Stimulated activated CD8-positive, alpha-beta memory T cell treated with anti-CD3 and anti-CD28 coated beads, Interleukin-15, amount 100 ng/mL, for 4 hours (primary cell): ENCODE measurements at places on chromosomes 7 and 10.

GRCh38 chr10:15652757-15653156 lies 67.0 kb downstream of the ITGA8 start:
- no peak for DNase-seq

DNA sequence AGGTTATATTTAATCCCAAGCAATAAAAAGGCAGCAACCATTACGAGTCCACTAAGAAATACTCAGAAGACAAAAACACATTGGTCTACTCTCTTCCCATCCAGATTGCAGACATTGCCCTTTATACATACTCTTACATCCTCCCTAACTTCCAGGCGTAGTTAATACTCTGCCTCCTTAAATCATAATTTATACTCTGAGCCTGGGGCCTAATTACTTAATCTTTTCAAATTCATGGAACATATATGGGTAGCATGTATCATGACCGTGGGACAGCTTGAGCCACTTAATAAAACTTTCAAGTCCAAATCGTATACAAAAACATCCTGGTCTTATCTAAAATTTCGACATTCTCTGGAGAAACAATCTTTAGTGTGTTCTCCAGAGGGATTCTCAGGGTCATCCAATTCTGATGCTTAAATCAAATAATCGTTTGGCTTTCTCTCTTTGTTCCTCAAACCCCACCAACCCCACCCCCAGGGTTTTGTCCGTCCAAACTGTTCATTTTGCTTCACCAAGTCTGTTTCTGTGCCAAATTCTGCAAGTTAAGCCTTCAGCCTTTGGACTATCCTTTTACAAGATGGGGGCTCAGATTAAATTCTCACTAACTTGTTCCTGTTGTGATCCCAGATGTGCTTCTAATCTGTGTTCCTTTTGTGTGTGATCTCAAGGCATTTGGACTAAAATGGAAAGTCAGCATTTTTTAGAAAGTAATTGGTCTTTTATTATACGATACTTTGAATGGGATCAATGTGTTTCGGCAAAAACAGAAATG lies 86.4 kb downstream of the ADAM12 start:
- no peak for DNase-seq

DNA sequence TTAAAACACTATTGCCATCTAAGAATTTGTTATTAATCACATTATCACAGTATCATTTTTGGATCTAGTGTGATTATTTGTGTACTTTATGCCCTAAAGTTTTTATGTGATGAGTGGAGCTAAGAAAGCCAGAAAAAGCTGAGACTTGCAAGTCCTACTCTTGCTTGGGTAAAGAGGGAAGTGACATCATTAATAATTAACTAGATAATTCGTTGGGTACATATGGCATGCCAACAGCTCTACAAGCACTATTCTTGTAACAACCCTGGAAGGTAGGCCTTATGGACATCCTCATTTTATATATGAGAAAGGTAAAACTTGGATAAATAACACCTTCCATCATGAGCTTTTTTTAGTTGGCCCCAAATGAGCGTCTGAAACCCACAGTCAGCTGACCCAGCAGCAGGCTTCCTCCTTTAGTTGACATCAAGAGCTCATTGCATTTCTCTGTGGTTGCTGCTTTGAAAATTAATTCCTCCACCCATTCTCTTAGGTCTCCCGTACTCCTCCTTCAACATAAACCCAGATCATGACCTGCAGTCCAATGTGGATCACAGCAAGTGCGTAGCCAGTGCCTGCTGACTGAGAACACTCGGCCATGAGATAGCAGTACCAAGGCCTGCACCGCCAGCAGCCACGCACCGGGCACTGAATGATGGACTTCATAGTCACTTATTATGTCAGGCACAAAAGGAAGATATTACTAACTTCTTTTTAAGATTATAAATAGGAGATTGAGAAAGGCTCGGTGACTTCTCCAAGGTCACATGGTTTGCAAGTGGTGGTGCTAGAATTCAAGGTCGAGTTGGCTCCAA lies 292.0 kb upstream of the AOAH start:
- DNase-seq: no peak

DNA sequence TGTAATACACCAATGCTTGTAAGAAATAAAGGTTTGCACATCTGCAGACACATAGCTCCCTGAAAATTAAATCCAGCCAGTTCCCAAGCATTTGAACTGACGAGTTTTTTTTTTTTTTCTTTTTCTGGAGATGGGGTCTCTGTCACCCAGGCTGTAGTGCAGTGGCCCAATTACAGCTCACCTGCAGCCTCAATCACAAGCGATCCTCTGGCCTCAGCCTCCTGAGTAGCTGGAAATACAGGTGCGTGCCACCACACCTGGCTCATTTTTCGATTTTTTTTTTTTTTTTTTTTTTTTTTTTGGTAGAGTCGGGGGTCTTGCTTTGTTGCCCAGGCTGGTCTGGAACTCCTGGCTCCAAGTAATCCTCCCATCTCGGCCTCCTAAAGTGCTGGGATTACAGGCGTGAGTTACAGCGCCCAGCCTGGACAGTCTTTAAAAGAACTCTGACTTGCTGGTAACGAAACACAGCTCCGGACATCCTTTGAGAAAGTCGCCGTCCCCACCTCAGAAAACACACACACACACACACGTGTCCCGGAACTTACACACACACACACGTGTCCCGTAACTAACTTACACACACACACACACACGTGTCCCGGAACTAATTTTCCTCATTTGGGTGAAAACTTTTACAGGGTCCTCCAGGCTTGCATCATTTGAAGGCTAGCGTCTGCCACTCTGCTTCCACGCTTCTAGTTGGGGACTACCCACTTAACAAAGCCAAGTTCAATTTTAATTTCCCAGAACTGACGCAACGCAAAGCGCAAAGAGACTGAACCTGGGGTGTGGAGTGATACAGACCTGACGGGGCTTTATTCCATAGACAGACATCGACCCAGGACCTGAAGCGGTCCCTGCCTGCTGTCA lies 18.6 kb downstream of the OCM2 start:
- no peak for DNase-seq

DNA sequence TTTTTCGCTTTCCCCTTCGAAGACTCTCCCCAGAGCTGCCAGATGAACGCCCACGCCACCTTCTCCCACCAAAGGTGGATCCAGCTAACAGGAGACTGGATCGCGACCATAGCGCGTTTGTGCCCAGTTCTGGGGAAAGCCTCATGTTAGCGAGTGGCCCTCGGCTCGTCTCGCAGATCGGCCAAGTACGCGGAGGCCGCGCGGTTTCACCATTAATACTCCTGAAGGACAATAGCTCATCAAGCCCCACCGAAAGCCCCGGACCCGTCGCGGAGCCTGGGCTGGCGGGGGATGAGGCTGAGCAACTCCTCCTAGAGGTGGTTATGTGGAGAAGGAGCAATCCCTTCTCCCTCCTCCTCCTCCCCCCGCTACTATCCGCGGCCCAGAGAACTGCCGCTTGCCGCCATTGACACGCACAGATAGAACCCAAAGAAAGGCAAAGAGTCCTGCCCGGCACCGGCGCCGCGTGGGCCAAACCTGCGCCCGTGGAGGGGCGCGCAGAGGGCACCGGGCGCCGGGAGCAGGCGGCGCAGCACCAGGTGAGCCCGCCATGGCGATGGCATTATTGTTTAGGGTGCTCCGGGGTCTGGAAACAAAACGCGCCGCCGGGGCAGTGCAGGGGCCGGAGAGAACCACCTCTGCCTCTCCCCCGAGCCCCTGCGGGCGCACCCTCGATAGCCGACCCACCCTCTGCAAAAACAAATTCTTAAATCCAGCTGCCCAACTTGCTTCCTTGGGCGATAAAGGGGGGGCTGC lies at the start of gene MACROH2A2:
MACROH2A2 (plus strand) TSS at position 385 of the 756 bp plus-strand sequence. CDS start 22,813 bp downstream, outside the sequence.
- DNase-seq: no peak

DNA sequence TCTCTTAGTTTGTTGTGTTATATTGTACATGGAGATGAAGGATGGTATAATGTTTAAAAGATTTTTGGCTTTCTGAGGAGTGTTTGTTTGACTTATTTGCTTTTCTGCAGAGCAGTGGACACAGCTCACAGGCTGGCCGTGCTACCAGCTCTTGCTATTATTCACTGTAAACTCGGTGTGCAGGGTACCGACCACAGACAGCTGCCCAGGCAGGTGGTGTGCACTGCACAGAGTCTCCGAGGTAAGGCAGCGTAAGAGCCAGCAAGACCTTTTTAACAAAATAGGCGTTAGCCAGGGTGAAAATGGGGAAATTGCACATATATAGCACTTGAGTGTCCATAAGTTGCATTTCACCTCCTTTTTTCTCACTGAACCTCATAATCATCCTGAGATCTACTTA lies 438.0 kb downstream of the CNTNAP2 start:
- no peak for DNase-seq

GRCh38 chr7:115561335-115562110 lies 469.0 kb downstream of the TFEC start:
- no peak for DNase-seq

- DNase-seq: no peak
Observed at GRCh38 chr7:122352454-122352853, 47.9 kb upstream of the FEZF1 start.

GRCh38 chr10:60664859-60665258 lies 113.4 kb upstream of the CDK1 start:
- DNase-seq: no peak

GRCh38 chr7:3282457-3282856 lies 18.6 kb upstream of the SDK1 start:
- DNase-seq: no peak

DNA sequence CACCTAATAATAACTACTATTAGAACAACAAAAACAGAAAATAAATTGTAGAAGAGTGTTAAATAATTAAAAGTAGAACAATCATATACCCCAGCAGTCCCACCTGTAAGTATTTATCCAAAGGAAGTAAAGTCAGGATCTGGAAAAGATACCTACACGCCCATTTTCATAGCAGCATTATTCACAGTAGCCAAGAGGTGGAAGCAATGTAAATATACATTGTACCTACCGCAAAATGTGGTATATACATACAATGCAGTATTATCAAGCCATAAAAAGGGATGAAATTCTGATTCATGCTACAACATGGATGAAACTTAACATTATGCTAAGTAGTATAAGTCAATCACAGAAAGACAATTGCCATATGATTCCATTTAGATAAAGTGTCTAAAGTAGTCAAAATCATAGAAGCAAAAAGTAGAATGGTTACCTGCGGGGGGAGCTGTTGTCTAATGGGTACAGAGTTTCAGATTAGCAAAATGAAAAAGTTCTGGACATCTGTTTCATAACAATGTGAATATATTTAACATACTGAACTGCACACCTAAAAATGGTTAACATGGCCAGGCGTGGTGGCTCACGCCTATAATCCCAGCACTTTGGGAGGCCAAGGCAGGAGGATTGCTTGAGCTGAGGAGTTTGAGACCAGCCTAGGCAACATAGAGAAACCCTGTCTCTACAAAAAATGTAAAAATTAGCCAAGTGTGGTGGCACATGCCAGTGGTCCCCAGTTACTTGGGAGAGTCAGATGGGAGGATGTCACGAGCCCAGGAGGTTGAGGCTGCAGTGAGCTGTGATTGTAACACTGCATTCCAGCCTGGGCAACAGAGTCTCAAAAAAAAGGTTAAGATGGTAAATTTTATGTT lies 6.0 kb upstream of the TMED4 start:
- DNase-seq: no peak

DNA sequence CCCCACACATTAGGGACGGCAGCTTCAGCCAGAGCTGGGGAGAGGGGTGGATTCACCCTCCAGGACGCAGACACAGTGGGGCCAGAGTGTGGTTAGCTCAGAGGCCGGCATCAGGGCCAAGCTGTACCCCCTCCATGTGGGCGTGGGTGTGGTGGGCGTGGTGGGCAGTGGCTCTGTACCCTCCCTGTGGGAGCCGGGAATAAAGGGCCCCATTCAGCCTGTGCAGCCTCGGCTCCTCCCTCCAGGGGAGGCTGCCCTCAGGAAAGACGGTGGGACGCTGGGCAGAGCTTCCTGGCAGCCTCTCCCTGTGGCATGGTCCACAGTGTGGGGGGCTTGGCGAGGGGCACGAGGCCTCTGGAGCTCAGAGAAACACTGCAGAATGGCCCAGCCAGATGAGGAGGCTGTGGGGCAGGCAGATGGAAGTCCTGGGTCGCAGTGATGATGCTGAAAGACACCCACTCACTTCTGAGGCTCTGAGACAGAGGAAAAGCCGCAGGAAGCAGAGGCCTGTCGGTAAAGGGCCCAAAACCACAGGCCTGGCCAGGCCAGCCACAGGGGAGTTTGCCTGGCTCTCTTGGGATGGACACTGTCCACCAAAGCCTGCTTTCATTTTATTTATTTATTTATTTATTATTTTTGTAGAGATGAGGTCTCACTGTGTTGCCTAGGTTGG lies 108.0 kb downstream of the SH3PXD2A start:
- DNase-seq: no peak

DNA sequence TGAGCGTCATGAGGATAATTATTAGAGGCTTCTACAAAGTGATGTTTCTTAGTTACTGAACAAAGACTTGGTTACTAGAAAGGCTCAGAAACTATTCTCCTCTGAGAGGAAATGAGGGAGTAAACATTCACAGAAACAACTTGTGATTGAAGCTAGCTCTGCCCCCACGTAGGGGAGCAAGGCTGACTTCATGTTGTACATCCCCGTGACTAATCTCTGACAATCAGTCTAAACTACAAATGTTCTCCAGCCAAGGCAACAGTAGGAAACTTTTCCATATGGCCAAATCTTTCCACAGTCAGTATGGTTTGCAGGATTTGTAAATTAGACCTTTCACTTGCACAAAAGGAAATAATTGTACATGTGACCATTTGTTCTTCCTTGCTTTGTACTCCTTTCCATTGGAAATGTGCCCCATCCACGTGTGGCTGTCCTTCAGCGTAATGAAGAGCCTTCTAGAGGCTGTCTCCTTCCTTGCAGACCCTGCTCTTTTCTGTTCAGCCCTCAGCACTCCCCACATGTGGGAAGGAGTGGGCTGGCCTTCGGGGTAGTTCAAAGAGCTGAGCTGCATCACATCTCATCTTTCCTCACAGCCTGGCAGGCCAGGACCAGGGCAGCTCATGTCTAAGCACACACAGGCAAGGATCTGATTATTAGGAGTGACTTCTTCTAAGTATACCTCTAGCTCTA lies 93.5 kb downstream of the PCGF5 start:
- no peak for DNase-seq

GRCh38 chr10:21285742-21286331 lies 239.6 kb downstream of the SKIDA1 start:
- no peak for DNase-seq

DNA sequence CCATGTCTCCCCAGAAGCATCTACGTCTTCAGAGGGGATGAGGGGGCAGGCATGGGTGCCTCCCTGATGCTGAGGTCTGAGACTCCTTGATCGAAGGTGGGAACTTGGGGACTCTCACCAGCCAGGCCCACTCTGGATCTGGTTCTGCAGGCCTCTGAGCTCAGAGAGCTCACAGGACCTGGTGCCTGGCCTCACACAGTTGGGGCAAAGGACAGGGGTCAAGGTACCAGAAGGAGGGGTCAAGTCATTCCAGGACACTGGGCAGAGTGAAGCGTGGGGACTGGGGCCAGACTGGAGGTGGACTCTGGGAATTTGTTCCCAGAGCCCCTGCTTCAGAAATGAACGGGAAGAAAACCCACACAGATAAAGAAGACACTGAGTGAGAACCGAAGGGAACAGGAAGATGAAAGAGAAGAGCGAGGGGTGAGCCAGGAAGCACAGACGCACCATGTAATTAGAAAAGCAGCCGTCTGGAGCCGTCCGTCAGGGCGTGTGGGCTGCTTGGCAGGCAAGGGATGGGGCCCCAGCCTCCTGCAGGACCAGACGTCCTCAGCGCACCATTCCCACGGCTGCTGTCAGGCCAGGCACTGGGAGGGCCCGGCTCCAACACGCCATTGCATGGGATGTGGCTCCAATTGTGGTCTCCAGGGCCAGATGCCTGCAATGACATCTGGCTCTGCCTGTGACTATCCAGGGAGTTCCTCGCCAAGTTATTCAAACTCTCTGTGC lies 47.7 kb downstream of the ZCCHC24 start:
- no peak for DNase-seq

- no peak for DNase-seq
Observed at GRCh38 chr7:56483153-56483552, 366.9 kb upstream of the NUPR2 start.
